Stimulated activated CD8-positive, alpha-beta memory T cell treated with anti-CD3 and anti-CD28 coated beads, Interleukin-2, amount 100 ng/mL, for 1 hour (primary cell): ENCODE measurements at places on chromosomes 5 and 9.

DNA sequence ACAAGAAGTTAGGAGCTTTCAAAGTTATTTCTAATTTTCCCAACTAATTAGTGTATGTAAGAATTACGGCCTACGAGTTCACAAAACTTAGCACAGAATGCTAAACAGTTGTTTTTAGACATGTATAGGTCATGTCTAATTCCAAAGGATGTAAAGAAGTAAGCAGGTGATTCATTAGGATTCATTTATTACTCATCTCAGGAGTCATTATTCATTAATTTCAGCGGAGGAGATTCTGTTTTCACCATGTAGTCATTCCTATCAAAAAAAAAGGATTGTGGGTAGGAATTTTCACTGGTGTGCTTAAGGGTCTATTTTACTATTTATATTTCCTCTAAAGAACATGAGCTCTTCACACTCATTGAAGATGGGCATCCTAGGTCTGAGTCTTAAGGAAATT, 532.2 kb downstream of the ACTL7B start:
- DNase-seq = no peak

GRCh38 chr5:162683284-162683683, 615.7 kb downstream of the GABRG2 start:
- DNase-seq = no peak

- no peak for DNase-seq
Observed at GRCh38 chr5:131999041-131999440, 12.4 kb downstream of the ACSL6 start.

GRCh38 chr5:150119421-150120061, 33.2 kb upstream of the CSF1R start:
- no peak for DNase-seq

- no peak for DNase-seq
Observed at GRCh38 chr5:161547738-161548486, 1.4 kb upstream of the GABRB2 start.

- DNase-seq = no peak
Observed at GRCh38 chr5:72138943-72139521, 31.8 kb downstream of the MAP1B start.

DNA sequence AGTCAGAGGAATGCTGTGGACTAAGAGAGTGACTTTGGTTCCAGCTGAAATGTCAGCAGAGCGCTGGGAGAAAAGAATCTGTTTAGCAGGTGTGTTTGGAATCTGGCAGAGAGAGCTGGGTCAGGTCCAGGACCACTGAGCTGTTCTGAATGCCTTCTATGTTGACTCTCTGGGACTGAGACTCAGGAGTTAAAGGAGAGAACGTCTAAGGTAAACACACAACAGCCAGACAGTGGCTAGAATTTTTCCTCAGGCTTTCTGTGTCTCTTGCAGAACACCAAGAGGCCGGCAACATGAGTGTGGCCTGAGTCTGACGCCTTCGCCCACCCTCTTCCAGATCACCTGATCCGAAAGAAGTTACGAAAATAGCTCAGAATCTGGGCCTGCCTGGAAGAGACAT, 107.2 kb upstream of the ZNF462 start:
- DNase-seq = no peak

- DNase-seq = no peak
Observed at GRCh38 chr5:67831048-67831447, 384.5 kb upstream of the PIK3R1 start.

GRCh38 chr9:137411645-137412380, 11.1 kb downstream of the EXD3 start:
- no peak for DNase-seq

- no peak for DNase-seq
Observed at GRCh38 chr9:98362624-98363252, 107.3 kb upstream of the TBC1D2 start.

DNA sequence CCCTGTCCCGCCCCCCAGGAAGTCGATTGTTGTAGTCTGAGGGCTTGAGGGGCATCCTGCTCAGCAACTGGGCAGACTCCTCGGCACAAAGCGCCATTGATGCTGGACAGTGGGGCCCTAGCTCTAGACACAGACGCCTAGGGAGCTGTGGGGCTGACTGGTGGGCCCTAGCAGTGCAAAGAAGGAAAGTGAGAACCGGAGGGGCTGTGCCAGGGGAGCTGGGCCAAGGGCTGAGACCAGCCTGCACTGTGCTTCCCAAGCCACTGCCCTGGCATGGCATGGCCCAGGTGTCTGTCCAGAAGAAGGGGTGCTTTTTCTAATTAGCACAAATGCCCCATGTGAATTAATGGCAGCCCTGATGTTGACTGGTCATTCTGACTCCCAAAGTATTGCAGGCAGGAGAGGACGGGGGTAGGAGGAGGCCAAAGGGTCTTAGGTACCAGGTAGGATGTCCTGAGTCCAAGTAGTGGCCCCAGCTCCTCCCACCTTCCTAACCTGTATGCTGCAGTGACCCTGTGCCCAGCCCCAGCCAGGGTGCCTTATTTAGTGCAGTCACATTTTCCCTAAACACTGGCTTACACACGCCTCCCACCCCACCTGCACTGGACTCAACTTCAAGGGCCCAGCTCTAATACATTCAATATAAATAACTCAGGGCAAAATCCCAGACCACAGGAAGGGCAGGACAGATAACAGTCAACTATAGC, 15.9 kb downstream of the TCF7 start:
- no peak for DNase-seq

DNA sequence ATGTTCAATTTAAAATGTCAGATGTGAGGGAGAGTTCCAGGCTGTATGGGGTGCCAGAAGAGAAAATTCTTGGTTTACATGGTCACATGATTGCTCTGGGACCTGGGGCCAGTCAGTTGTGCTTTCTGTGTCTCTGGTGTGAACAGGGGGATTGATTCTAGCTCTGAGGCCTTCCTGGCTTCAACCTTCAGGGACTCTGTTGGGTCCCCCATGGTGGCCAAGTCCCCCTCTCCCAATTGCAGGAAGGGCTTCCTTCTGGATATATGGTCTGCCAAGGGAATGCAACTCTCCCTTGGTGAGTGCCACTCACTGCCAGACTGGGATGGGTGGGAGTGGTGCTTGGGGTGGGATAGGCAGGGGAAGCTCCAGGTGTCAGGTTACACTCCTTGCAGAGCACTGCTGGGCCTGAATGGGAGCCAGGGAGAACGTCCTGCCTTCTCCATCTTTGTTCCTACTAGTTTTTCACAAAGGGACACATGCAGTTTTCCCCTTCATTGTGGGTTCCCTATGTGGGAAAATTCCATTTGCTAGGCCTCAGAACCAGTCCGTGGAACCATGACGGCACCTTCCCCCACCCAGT, 153.2 kb downstream of the MELK start:
- DNase-seq = no peak

DNA sequence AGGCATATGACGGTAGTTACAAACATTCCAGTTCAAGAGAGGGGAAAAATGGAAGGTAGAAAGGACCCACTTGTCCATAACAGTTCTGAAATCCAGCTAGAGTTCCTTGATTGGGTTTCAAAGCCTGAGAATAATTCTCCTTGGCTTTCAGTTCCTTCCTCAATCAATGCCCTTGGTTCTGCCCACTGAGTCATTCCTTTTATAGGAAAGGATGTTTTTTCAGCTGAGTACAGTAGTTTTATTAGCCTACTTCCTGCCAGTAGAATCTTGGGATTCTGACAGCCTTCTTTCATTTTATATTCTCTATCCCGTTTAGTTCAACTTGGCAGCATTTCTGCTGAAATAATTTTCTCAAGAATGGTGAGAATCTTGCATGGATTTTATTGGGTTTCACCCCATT, 386.9 kb upstream of the SMC2 start:
- DNase-seq = no peak

DNA sequence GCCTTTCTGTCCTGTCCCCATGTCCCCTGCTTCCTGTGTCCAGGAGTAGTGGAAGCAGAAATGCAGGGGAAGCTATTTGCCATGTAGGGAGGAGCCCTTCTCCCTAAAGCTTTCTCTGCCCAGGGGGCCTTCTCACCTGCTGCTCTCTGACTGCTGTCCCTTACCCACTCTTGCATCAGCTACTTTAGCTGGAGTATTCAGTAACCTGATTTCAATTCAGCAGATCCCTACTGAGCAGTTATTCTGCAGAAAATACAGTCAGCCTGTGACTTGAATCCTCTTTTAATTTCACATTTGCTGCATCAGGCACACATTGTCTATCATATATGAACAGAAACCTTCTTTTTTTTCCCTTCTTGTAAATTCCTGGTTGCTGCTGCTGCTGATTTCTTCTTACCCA, 90.4 kb downstream of the MVB12B start:
- no peak for DNase-seq

GRCh38 chr5:134136221-134136631, 21.7 kb downstream of the TCF7 start:
- DNase-seq = no peak
